Foreskin keratinocyte (primary cell): ENCODE measurements at places on chromosomes 1 and 21.
A peak's percentile ranks its signal among the peaks of the same experiment; 100 is the strongest.

DNA sequence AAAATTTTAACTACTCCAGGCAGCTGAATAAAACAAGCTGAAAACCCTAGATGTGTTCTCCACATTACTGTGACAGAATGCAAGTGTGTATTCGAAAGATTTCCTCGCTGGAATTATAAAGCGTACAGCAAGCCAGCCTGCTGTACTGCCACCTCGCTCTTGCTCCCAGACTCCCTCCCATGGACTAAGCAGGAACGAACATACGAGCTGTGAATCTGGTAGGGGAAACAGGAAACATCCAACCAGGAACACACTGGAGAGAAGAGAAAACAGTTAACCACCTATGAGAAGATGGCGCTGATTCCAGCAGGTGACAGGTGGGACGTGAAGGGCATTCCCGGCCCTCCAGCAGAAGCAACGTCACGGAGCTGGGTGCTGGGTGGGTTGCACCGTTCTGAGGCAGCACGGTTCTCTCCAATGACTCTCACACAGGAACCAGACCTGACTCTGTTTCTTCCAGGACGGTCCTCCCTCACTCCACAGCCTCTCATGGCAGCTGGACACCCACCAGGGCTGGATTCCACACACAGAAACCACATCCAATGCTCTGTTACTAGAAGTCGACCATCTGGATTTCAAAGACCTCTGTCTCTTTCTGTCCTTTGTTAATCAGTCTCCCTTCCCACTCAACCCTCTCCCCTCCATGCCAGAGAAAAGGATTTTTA is 219.2 kb downstream of the RERE start:
- no peak for DNase-seq

DNA sequence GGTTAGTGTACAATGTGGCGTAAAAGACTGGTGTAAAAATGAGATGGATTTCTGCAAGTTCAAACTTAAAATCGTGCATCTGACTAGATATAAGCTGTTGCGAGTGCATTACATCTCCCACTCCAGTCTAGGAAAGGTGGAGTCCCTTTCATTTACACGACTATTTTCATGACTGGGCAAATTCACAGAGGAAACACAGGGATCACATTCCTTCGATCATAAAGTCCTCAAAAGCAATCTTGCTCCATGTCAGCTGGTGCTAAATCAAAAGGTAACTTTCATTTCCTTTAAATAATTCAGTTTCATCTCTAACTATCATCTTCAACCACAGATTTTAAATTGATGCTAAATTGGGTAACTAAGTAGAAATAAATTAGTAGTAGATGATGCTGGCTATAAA is 100.0 kb downstream of the HLCS start:
- DNase-seq: no peak

GRCh38 chr1:234957330-234958065 is 171.1 kb downstream of the TOMM20 start:
- no peak for DNase-seq

GRCh38 chr1:45297666-45298356 is 28.9 kb upstream of the HPDL start:
- DNase-seq: no peak

- DNase-seq: no peak
Observed at GRCh38 chr1:90911353-90911752, 110.5 kb downstream of the ZNF644 start.

DNA sequence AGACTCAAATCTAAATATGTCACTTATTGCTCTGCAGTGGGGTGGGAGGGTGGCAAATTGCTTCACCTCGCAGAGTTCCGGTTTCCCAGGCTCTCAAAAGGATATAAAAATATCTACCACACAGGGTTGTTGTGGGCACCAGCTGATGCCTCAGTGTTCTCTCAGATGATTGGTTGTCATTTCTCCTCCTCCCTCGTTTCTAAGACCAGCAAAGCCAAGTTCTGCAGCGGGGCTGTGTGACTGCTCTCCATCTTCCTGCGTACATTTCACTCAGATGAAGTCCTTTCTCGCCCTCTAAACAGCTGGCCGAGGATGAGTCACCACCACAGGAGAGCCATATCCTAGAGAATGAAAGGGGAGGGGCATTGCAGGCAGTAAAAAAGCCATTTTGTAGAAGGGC is 35.0 kb upstream of the VWA5B1 start:
- no peak for DNase-seq

- DNase-seq: no peak
Observed at GRCh38 chr1:19712928-19713327, 48.3 kb downstream of the HTR6 start.

DNA sequence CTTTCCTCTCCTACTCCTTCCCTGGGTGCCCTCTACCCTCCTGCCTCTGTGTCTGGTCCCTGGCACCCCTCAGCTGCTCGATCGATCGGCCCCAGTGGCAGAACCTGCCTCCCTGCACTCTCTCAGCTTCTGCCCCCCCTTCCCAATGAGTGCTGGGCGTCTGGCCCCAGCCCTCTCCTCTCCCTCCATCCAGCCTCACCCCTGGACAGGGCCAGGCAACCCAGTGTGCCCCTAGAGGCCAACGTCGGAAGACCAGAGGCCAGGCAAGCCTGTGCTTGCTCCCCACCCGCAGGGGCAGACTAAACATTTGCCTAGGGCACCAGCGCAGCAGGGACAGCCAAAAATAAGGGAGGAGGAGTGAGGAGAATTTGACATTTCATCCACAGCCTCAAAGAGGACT is 43.5 kb downstream of the LGR6 start:
- no peak for DNase-seq

- DNase-seq: peak; percentile 29
Observed at GRCh38 chr1:155022136-155022926, 11.2 kb downstream of the DCST2 start.

- DNase-seq: peak; percentile 91
Observed at GRCh38 chr1:161082996-161083747, 6.2 kb downstream of the NECTIN4 start.

GRCh38 chr1:225437710-225438437 is 10.0 kb upstream of the LBR start:
- no peak for DNase-seq

- no peak for DNase-seq
Observed at GRCh38 chr1:29381426-29381825, 145.1 kb downstream of the PTPRU start.

DNA sequence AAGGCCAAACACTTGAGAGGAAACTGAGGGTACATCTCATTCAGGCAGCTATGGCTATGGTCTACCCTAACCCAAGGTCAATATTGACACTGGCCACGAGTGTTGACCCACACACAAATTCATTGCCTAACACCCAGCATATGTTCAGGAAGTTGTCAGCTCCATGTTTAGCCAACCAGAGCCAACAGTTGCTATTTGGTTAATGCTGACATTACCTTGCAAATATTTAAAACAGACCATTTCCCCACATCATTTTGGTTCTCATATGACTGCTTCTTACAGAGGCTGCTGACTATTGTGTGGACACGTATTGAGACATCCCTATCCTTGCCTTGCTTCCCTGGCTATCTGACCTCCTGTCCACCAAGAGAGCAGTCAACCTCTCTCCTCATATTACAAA is 97.3 kb downstream of the LMX1A start:
- DNase-seq: no peak

- DNase-seq: no peak
Observed at GRCh38 chr21:39126486-39126806, 56.8 kb downstream of the PSMG1 start.
